Ureter (tissue), 1 donor: ENCODE measurements at places on chromosomes 5 and 9. TPM values are rescaled to one million over a fixed set of nuclear protein-coding genes. Genes with fewer than 3 reads are reported as not detected.

ENTREP1 gene
- total RNA-seq: 14.6 TPM

DPM2 gene
- total RNA-seq: 41.1 TPM

ADAMTSL2 gene
- total RNA-seq: 8.8 TPM

PPWD1 gene
- total RNA-seq: 50.4 TPM
